CD4-positive, alpha-beta T cell treated with Interferon alpha-2 for 1 hour (primary cell): ENCODE measurements at places on chromosomes 1 and 21.

- no peak for DNase-seq
Observed at GRCh38 chr21:16243396-16243795, 513.6 kb downstream of the USP25 start.

DNA sequence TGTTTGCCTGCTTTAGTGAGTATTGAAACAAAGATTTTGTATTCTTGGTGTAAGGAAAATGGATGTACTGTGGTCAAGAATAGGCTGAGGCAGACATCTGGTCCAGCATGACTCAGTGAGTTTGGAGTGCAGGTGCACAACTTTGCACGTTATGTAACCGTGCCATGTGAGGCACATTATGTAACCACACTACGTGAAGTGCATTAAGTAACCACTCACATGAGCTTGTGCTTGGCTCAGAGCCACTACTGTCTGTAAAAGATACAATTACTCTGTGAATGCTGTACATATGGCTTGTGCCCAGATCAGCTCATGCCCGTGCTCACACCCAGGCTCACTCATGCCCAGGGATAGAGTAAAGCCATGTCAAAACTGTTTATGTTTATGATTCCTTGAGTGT, 216.8 kb downstream of the CTH start:
- no peak for DNase-seq

- no peak for DNase-seq
Observed at GRCh38 chr1:179923029-179923428, 31.6 kb upstream of the CEP350 start.

DNA sequence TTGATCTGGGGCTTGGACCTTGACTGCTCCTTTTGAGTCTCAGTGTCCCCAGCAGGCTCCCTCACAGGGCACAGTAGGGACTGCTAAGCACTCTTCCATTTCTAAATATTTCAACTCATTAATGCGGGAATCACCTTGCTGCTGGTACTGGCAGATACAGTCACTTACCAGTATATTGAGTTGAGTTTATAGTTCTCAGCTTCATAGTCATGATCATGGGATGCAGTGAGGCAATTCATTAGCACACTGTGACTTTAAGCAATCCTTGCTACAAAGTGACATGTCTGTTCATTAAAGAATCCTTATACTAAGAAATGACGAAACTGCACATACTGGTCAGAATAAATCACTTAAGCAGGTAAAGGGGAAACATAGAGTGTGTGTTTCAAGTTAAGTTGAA, 240.8 kb downstream of the SPATA17 start:
- no peak for DNase-seq

GRCh38 chr1:155044812-155045657, 6.1 kb upstream of the ADAM15 start:
- peak; percentile 79 for DNase-seq

GRCh38 chr1:89622895-89623294, 10.0 kb upstream of the LRRC8C start:
- DNase-seq, result no peak

DNA sequence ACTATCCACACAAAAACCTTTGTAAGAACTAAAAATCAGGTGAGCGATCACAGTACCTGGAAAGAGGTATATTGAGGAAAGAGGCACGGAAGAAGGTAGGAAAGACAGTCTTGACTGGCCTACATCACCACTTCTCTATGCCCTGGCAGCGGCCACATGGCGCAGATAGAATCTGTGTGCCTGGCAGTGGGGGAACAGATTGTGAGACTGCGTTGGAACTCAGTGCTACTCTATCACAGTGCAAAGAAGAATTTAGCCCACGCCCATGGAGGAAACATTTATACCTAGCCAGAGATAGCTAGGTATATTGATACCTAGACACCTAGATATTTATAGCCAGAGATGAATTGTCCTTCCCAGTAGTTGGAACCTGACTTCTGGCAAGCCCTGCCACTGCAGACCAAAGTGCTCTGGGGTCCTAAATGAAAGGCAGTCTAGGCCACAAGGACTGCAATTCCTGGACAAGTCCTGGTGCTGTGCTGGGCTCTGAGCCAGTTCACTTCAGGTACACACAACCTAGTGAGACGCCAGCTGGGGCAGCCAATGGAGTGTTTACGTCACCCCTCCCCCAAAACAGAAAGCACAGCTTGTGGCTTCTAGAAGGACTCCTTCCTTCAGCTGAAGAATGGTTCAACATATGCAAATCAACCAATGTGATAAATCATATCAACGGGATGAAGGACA, 51.9 kb downstream of the DHX9 start:
- DNase-seq, result no peak

DNA sequence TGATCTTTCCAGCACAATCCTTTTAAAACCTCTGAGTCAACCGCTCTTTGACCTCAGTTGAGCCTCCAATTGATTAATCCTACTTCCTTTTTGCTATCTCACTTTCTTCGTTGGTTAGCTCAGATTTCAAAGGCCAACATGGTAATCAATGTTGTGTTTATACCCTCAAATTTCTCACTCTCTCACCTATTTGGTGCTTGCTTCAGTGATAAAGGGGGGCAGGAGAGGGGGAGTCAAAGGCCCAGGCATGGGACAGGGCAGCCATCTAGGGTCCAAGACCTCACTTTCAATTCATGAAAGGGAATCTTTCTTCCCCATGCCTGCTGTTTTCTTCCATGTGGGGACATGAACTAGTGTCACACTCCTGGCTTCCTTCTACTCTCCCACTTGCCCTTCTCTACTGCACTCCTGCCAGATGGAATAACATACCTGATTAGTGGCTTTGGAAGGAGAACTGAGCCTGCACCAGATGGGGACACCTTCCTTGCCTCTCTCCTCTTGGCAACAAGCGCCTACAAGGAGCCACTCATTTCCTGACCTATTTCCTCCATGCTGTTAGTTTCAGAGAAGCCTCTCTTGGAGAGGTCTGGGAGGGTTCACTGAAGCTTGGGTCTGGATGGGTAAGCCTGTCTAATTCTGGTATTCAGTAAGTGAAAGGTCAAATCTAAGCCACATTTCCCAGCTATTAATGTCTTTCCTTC, 73.3 kb upstream of the ARHGAP29 start:
- DNase-seq, result no peak

DNA sequence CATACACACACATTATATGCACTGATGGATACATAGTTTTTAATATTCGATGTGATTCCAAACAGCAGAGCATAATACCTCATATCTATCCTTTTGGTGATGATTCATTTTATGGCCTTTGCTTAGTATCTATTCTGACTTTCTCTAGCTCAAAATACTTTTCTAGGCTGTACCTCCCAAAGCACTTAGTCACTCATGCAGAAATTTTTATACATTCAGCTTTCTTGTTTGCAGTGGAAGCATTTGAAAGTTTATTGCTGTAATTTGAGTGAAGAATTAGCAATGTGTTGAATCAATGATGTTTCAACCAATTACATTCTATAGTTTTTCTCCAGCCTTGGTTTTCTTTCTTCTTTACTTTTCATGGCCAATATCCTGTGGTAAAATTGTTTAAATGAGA, 66.7 kb downstream of the LBR start:
- no peak for DNase-seq

DNA sequence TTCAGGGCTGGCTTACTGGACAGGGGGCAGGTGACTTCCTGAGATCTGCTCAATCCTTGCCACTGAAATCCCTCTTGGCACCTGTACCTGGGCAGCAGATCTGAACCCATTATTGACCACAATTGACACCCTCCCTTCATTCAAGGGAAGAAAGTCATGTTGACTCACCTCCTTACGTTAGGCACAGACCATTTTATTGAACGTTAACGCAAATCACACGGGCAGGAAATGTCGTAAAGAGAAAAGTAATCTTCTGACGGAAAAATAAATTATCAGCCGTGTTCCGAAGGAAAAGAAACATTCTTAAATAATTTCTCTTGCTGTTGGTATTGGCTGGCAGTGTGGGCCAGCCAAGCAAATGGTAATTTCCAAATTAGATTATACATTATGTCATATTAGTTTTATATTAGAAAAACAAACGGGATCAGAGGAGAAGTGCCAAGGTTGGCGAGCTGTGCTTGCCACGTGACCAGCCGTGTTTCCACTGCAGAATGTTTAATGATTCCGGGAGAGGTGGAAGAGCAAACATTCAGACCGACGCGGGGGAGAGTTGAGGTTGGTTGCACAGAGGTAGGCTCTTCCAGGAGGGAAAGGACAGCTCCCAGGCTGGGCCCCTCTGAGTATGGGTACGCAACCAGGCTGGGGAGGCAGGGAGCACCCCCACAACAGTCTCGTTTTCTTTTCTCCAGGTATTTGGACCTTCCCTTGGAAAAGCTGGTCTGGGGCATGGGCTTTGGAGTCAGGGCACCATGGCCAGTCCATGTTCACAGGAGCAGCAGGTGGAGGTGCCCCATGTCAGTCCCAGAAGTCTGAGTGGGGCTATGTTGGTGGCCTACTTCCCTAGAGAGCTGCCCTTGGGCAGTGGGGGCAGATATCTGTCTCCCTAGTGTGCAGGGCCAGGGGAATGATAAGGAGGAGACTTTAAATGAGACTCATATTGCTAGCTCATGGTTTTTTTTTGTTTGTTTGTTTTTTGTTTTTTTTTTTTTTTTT, 121.1 kb downstream of the FOXD2 start:
- DNase-seq, result no peak

- no peak for DNase-seq
Observed at GRCh38 chr1:226428791-226429461, 21.0 kb upstream of the PARP1 start.

DNA sequence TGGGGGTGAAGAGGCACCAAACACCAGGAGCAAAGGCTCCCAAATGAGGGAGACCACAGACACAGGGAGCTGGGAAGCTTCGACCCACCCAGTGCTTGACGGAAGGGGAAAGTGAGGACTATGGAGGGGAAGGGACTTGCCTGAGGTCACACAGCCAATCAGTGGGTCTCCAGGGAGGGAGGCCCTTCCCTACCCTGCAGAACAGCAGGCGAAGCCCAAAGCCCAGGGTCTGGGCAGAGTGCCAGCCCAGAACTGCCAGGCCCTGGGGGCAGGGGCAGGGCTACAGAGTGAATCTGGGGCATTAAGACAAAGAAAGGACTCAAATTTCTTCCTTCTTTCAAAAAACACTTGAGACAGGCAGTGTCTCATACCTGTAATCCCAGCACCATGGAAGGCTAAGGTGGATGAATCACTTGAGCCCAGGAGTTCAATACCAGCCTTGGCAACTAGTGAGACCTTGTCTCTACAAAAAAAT, 45.5 kb upstream of the ECE1 start:
- DNase-seq, result no peak

DNA sequence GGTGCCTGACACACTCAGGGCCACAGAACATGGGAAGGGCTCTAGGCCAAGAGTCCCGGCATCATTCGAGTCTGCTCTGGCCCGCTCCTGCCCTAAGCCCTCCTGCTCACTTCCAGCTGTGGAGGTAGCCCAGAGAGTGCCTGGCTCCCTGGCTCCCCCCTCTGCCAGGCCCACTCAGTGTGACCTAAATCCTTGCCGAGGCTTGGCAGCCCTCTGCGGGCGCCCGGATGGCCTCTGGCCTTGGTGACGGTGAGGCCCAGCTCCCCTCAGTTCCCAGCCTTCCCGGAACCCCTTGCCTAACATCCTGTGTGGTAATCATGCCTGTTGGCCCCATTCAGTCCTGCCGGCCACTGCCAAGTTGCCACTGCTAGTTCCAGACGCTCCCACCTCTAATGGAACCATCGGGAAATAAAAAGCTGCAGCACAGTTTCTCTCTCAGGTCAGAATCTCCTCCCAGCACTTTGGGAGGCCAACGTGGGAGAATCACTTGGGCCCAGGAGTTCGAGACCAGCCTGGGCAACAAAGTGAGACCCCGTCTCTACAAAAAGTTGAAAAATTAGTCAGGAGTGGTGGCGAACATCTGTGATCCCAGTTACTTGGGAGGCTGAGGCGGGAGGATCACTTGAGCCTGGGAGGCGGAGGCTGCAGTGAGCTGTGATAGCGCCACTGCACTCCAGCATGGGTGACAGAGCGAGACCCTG, 1.2 kb upstream of the H6PD start:
- no peak for DNase-seq

- no peak for DNase-seq
Observed at GRCh38 chr1:246417813-246418564, 89.1 kb downstream of the SMYD3 start.

GRCh38 chr1:226453015-226453704, 45.3 kb upstream of the PARP1 start:
- DNase-seq, result no peak

- no peak for DNase-seq
Observed at GRCh38 chr1:41275831-41276230, 33.7 kb upstream of the SCMH1 start.

GRCh38 chr1:171142416-171143385, 42.4 kb upstream of the FMO2 start:
- no peak for DNase-seq

DNA sequence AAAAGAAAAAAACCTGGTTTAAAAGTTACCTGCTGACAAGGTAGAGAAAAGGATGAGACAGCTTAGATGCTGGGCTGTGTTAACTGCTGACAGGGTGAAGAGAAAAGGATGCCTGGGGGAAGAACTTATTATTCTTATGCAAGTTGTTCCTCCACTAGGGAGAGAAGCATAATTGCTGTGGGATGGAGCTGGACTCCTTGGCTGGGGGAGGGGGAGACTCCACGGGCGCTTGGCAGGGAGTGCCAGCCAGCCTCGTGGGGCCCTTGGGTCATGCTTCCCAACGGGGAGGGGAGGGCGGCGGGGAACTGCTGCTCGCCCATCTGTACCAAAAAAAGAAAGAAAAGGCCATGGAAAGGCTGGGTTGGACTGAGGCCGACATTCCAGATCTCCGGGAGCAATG, 47.2 kb downstream of the SYCP1 start:
- DNase-seq, result no peak

GRCh38 chr1:100340494-100340893, 11.8 kb upstream of the CDC14A start:
- no peak for DNase-seq

- no peak for DNase-seq
Observed at GRCh38 chr1:186483561-186483960, 22.6 kb upstream of the PDC start.

GRCh38 chr21:17003763-17004373, 509.0 kb upstream of the CXADR start:
- DNase-seq, result no peak

- no peak for DNase-seq
Observed at GRCh38 chr21:46295177-46295770, 9.1 kb downstream of the YBEY start.

DNA sequence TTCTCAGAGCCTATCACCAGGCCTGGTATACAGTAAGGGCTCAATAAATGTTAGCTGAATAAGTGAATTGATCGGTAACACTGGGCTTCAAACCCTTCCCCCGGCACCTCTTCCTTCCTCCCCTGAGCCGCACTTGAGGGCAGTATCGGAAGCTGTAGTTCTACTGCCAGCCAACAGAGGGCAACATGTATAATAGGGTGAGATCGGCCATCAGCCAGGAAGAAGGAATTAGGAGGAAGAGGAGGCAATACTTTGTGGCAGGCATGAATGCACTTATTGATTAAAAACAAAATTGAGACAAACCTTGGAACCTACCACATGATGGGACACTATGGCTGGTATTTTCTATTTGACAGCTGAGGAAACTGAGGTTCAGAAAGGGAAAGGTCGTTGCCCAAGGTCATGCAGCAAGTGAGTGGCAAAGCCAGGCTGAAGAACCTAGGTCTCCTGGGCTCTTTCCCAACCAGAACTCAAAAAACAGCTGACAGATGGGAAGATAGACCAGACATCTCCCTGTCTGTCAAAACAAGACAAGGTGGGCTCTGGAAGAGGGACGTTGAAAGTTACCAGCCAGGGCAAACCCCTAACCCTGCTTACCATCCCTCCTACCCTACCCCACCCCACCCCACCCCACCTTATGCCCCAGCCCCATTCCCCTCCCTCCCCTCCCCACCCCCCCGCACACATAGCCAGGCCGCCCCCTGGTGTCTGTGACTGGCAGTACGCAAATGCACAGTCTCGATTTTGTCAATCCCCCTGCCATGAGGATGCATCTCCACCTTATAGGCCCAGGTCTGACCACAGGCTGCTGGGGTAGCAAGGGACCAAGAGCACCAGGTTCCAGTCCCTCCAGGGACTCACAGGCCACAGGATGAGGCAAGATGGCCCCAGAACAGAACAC, 107.3 kb upstream of the RUNX3 start:
- peak; percentile 68 for DNase-seq
